ENCODE measurements at places on chromosomes 3 and 15. TPM values are rescaled to one million over a fixed set of nuclear protein-coding genes. Genes with fewer than 3 reads are reported as not detected.

The AADAC gene
- total RNA-seq, result 3.2 TPM

The DNAJA4 gene
- 17.9 TPM for total RNA-seq

- no peak overlapping the region for H3K27ac ChIP-seq
- no peaks in the 10 kb centered on the region for H3K27me3 ChIP-seq
- no peak overlapping the region for H3K4me3 ChIP-seq
Measured at GRCh38 chr3:62892951-62893350, 17.7 kb upstream of the CADPS start.

DNA sequence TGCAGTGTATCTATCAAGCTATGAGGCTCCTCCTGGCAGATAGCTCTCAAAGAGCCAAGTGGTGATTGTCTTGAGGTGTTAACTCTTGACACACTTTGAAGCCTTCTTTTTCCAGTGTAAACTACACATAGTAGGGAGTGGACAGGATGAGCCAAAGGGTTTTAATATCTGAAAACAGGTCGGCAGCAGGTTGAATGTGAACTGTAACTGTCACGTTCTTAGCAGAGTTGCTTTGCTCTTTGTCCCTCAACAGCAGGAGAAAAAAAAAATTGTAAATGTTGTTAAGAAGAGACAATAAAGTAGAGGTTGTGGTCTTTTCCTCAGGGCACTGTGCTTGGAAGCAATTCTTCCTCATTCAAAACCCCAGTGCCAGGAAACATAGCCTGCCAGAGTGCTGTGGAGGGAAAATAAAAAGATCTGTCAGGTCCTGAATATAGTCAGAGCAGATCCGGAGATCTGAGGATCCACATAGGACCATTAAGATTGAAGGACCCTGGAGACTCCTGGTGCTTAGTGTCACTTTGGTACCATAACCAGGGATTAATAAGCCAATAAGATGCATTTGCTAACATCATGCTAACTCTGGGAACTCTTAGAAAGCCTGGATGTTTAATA lies 229.7 kb downstream of the NAALADL2 start:
- DNase-seq, result no peak
- H3K27me3 ChIP-seq, result no peaks in the 10 kb centered on the region
- no peaks in the 10 kb centered on the region for H3K4me1 ChIP-seq
- no peak overlapping the region for H3K27ac ChIP-seq
- no peak overlapping the region for H3K4me3 ChIP-seq

The GRK7 gene
- total RNA-seq, result 0.12 TPM

All from upper lobe of right lung (tissue), 1 donor.